ENCODE measurements at places on chromosomes 3 and 15. TPM values are rescaled to one million over a fixed set of nuclear protein-coding genes. Genes with fewer than 3 reads are reported as not detected.
A peak's percentile ranks its signal among the peaks of the same experiment; 100 is the strongest.

GRCh38 chr15:39127925-39128617 lies 452.8 kb upstream of the THBS1 start:
- peak; percentile 60 for ATAC-seq

- ATAC-seq: no peak
These were observed 97.7 kb downstream of the CNTN6 start for GRCh38 chr3:1190569-1190968.

Gene PAQR9
- 1.0 TPM for total RNA-seq

GRCh38 chr15:42502477-42502876 lies 7.0 kb downstream of the SNAP23 start:
- no peak for ATAC-seq

DNA sequence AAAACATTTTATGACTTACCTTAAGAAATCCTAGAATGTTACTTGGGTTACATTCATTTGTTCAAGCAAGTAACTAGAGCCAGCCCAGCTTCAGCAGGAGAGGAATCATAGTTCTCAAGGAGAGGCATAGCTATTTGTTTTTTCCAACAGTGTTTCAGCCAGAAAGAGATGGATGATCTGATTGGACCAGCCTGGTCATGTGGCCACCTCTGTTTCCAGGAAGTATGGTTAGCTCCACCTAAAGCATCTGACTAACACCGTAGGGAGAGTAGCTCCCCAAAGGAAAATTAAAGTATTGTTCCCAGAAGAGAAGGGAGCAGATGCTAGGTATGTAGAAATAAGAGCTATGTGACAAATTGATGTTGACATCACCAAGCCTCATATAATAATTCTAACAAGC lies 417.1 kb downstream of the TAFA4 start:
- ATAC-seq: no peak

Gene SMCO1
- 0.10 TPM for total RNA-seq

Gene MED12L
- 11.6 TPM for total RNA-seq

- no peak for ATAC-seq
These were observed 8.1 kb upstream of the MAPK6 start for GRCh38 chr15:52010633-52011595.

Gene RPP25
- total RNA-seq: 5.3 TPM

Gene PIGX
- 27.9 TPM for total RNA-seq

DNA sequence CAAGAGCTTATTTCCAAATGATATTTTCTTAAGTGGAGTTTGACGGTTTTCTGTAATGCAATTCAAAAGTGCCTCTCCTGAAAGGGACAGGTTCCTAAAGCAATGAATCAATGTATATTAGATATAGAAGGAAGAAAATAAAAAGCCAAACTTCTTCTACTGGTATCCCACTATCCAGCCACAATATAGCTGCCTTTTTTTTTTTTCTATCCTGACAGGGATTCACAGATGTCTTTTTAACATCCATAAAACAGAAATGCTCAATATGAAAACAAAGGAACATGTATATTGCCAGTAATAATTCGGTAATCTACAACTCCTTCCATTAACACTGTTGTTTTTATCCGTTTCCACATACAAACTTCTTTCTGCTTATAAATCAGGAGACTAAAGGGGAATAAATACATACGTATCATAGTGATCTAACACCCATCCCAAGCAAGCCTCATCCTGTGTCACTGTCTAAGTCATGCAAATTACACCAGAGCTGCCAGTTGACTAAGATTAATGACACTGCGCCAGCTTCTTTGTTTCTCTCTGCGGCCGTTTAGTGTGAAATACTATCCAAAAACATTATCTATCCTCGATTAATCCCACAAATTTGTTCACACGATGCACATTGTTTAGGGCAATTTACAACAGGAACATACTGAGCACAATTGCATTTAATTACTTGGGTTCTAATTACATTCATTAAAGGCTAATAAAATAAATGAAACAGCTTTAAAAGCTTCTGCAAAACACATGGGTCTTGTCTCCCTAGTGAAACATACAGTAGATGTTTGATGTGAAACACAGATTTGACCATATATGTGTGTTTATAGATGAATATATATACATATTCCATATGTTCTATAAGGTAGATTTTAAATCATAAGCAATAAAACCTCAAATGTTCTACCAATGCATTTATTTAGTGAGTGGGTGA lies 51.9 kb upstream of the CDIN1 start:
- ATAC-seq: peak; percentile 28

Gene FAN1
- 30.2 TPM for total RNA-seq

Data from motor neuron (in vitro differentiated cells).